ENCODE measurements at places on chromosomes 4 and X.

GRCh38 chrX:9957743-9958142 lies 9.4 kb upstream of the CLDN34 start:
- no peak for DNase-seq

GRCh38 chrX:6708041-6708440 lies 173.1 kb upstream of the VCX3A start:
- no peak for DNase-seq

DNA sequence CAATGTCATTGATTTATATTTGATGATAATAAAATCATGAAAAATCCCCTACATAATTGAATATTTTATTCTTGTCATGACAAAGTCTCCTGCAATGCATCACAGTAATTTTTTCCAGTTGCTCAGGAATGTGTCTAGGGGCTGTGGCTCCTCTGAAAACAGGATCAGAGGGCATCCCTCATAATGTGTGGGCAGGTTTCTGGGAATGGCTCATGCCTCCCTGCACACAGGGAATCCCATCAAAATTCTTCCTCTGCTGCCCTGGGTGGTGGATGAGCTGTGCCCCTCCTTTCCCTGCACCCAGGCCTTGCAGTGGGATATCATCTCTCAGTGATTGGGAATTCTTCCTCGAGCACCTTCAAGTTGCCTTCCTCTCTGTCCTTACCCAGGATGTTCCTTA lies 20.4 kb upstream of the PUDP start:
- no peak for DNase-seq

DNA sequence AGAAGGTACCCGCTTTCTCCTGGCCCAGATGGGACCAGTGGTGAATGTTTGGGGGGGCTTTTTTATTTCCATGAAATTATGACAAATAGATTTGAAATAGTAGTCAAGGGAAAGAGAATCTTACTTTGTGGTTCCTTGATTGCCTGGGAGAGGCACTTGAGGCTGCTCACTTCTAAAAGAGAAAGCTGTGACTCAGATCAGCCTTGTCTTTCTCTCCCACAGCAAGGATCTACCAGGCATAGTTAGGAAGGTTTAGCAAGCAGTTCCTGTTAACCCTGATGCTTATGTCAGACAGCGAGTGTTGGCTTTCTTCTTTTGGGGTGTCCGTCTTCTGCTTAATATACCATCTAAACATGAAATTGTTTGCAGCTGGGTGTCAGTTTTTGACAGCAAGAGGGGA lies 114.5 kb downstream of the TSPAN7 start:
- no peak for DNase-seq

DNA sequence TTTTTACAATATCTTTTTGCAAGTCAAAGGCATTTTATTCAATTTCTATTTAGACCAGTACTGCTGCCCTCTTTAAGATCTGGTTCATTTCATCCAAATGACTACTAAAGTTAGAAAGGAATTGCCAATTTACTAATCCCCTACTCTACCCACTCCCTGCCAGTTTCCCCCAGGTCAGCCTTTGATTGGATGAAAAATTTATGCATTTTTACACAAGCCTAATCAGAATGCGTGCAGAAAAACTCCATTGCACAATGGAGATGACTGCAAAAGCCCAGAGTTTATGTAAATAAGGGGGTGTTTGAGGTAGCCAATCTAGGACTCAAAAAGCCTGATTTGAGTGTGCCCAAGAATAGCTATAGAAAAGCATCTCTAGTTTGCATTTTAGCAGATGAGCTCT lies 310.6 kb downstream of the PABPC4L start:
- DNase-seq = no peak

DNA sequence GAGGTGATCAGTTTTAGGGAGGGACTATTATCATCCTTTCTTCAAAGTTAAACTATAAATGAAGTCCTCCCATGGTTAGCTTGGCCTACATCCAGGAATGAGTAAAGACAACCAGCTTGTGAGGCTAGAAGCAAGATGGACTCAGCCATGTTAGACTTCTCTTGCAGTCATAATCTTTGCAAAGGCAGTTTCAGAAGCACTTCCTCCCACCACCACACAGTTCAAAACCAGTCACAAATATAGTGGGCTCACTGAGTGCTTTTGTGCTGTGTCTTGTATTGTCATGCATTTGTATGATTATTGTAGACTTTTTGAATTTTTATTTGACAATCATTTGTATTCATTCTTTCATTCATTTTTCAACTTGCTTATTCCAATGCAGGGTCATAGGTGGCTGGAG lies 204.5 kb downstream of the ZNF674 start:
- DNase-seq = no peak

DNA sequence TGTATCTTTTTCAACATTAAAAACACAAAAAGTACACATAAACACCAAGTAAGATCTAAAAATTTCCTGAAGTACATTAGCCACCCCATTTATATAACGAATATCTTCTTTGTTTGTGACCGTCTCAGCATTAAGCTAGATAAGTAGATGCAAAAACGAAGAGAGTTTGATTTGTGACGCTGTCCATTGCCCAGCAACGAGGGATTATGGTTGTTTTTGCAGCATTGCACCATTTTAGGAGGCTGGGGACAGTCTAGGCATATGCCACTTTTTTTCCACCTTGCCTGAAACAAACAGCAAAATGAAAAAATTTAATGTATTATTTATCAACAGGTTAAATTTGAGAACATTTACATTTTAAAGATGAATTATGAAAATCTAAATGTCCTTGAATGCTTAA lies 12.0 kb upstream of the IGSF1 start:
- no peak for DNase-seq

GRCh38 chr4:145719752-145720624 lies 40.0 kb downstream of the C4orf51 start:
- no peak for DNase-seq

DNA sequence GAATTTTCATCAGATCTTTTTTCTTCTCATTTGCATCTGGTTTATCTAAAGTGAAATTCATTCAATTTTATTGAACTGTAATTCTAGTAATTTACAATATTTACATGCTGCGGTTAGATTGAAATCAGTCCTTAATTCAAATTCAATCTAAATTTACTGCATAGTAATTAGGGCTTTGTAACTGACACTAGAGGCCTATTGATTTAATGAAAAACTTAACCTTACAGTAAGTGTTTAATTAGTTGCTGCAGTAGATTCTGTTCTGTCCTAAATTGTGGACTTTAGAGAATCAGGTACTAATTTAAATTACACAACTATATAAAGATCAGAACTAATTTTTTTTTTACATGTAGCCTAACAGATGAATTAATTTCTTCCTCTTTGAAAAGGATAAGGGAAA lies 758.8 kb upstream of the TENM3 start:
- no peak for DNase-seq

DNA sequence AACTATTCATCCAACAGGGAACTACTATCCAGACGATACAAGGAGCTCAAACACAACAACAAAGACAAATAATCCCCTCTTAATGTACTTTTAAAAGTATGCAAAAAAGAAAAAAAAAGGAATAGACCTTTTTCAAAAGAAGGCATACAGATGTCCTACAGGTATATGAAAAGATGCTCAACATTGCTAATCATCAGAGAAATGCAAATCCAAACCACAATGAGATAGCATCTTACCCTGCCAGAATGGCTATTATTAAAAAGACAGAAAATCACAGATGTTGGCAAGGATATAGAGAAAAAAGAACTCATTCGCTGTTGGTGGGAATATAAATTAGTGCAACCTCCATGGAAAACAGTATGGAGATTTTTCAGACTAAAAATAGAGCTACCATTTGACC lies 67.1 kb upstream of the ENPP6 start:
- no peak for DNase-seq

DNA sequence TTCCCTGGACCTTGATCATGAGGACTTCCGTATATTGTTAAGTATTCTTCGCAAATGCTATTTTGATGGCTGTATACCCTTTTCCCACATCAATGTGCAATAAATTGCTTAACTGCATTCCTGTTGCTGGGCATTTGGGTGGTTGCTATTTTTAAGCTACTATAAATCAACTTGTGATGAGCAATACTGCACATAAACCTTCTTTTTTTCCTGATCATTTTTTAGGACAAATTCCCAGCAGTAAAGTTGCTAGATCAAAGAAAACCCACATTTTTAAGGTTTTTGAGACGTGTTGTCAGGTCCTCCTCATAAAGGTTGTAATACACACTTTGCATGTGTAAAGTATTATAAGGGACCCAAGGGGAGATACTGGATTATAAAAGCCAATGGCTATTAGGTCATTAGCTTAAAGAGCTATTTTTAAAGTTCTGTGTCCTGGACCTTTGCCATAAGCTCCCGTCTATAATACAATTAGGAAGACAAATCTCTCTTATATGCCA lies 35.6 kb downstream of the LIMCH1 start:
- peak; percentile 77 for DNase-seq

- no peak for DNase-seq
Measured at GRCh38 chr4:87882321-87882720, 49.6 kb downstream of the MEPE start.

GRCh38 chr4:124151031-124151430 lies 561.5 kb downstream of the ANKRD50 start:
- no peak for DNase-seq

DNA sequence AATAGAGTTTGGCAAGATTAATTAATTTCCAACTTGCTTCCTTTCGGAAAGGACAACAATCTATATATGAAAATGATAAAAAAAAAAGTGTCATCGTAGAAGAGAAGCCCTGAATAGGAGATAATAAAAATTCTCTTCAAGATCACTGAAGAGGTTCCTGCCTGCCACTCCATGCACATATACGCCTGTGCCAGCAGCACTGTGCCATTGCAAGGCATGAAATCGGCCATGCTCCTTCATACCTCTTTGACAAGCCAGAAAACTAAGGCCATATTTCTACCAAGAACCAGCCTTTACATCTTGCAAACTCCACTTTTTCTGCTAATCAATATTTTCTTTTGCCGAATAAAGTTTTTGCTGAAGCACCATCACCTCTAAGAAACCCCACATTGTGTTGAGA lies 365.5 kb downstream of the CXXC4 start:
- DNase-seq = no peak

DNA sequence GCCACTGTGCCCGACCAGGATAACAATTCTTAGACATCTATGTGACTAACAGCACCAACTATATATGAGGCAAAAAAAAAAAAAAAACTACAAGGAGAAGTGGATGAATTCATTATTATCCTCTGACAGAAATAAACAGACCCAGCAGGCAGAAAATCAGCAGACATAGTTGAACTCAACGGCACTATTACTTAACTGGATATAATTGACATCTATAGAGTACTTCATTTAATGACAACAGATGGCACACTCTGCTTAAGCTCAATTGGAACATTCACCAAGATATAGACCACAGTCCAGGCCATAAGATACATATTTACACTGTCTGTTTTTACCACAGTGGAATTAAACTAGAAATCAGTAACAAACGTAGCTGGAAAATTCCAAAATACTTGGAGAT lies 13.3 kb downstream of the CLDN22 start:
- no peak for DNase-seq

DNA sequence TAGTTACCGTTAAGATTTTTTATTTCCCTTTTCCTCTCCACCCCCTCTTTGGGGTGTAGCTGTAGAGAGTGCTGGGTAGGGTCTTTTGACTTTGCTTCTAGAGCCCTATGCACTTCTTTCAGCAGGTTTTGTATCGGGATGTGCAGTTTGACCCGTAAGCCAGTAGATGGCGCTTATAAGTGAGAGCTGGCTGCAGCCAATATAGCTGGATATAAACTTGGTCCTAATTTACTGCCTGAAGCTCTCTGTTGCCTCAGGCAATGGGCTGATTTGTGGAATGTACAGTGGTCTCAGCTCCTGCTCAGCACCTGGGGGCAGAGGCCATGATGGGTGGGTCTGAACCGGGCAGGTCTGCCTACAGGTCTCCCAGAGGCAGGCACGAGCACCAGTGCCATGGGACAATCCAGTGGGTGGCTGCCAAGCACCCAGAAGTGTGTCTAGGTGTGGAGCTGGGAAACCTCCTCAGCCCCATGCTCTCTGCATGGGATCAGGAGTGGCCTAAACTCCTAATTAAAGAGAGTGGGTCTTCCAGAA lies 146.5 kb downstream of the SPANXN1 start:
- no peak for DNase-seq

- DNase-seq = no peak
Measured at GRCh38 chrX:104105330-104106262, 6.7 kb upstream of the ZCCHC18 start.

DNA sequence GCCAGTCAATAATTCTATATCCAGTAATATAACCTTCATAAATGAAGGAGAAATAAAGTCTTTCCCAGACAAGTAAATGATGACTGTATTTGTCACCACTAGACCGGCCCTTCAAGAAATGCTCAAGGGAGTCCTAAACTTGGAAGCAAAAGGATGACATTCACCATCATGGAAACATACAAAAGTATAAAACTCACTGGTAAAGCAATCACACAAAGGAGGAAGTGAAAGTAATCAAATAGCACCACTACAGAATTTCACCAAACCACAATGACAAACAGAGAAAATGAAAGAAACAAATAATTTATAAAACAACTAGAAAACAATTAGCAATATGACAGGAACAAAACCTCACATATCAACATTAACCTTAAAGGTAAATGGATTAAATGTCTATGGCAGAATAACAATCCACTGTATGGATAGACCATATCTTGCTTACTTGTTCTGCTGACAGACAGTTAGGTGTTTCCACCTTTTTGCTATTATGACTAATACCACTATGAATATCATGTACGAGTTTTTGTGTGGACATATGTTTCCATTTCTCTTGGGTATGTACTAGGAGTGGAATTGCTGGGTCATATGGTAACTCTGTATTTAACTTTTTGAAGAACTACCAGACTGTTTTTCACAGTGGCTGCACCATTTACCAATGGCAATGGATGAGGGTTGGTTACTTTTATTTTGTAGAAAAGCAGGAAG lies 44.9 kb downstream of the NAT8L start:
- no peak for DNase-seq

DNA sequence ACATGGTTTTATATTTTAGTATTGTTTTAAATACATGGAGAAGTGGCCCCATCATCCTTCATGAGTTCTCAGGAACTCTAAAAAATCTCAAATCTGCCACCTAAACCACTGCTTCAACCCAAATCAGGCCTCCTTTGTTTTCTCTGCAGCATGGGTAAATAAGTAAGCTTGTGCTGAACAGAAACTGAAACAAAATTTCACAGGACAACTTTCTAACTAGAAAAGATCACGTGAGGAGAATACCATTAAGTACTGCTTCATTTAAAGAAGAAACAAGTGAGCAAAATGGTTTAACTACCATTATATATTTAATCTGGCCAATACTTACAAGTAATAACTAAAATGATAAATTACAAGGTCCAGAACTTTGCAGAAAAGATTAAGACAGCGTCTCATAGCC lies 2.5 kb downstream of the ARAP2 start:
- no peak for DNase-seq

GRCh38 chr4:6085028-6085690 lies 66.9 kb upstream of the C4orf50 start:
- no peak for DNase-seq
